Stimulated activated CD8-positive, alpha-beta memory T cell treated with anti-CD3 and anti-CD28 coated beads, Interleukin-7, amount 100 ng/mL, for 4 hours (primary cell): ENCODE measurements at places on chromosomes 5 and 9.
A peak's percentile ranks its signal among the peaks of the same experiment; 100 is the strongest.

DNA sequence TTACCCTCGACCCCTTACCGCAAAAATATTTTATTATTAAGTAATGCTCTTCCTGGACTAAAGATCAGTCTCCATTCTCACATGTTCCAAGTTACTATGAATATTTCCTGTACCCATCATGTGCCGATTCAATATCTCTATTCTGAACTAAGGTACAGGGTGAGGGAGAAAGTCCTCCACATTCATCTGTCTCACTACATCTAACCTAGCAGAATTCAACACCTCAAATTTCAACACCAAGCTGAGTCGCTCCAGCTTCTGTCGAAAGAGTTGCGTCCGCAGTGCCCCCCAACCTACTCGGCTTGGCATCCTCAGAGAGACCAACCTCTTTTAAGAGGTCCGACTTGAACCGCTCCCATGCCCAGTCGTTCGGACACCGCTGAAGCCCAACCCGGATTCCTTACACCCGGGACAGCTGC, 1.0 kb downstream of the CERT1 start:
- DNase-seq = peak; percentile 3

DNA sequence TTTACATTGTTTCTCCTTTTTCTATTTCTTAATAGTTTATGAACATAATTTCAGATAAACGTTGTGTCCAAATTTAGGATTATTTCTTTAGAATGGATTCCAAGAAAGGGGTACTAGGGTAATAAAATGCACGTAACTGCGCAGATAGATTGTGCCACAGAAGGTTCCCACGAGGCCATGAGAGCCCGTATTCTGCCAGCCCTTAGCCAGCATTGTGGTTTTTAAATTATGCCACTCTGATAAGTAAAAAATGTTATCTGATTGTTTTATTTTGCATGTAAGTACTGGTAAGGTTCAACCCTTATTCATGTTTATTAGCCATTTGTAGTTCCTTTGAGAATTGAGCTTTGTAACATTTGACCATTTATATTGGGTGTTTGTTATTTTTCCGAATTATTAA, 88.7 kb downstream of the PRKACG start:
- no peak for DNase-seq

GRCh38 chr9:121294866-121295661, 27.1 kb downstream of the GSN start:
- no peak for DNase-seq

GRCh38 chr9:90331826-90332575, 310.6 kb downstream of the DIRAS2 start:
- DNase-seq = no peak

DNA sequence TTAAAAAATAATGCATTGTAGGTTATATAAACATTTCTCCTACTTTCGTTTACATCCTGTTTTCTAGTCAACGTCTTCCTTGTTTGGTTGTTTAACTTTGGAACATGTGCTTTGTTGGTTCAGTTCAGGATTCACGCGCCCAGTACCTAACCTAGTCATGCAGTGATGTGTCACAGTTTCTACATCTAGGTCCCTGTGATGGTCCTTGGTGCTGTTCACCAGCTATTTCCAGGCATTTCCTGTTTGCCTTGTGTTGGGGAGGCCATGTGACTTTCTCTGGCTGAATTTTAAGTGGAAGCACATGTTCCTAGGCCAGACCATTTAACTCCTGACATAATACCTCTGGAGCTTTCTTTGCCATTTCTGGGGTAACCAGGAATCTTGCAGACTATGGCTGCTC, 292.3 kb downstream of the SMARCA2 start:
- no peak for DNase-seq

GRCh38 chr9:84224246-84224645, 116.3 kb downstream of the SLC28A3 start:
- DNase-seq = no peak

DNA sequence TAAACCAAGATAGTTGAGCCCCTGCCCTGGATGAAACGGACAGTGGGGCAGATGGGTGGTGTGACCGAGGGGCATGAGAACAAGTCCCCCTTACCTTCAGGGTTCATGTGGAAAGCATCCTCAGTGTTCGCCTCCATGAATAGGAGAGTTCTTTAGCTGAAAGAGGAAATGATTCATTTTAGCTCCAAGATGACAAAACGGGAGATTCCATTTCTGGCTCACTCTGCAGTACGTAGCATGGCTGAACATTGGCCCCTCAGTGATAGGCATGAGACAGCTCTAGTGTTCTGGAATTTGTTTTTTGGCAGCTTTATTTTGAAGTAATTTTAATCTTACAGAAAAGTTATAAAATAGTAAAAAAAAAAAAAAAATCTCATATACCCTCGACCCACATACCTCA, 70.2 kb upstream of the AGXT2 start:
- DNase-seq = no peak

GRCh38 chr9:79630521-79631403, 59.0 kb downstream of the TLE4 start:
- no peak for DNase-seq

DNA sequence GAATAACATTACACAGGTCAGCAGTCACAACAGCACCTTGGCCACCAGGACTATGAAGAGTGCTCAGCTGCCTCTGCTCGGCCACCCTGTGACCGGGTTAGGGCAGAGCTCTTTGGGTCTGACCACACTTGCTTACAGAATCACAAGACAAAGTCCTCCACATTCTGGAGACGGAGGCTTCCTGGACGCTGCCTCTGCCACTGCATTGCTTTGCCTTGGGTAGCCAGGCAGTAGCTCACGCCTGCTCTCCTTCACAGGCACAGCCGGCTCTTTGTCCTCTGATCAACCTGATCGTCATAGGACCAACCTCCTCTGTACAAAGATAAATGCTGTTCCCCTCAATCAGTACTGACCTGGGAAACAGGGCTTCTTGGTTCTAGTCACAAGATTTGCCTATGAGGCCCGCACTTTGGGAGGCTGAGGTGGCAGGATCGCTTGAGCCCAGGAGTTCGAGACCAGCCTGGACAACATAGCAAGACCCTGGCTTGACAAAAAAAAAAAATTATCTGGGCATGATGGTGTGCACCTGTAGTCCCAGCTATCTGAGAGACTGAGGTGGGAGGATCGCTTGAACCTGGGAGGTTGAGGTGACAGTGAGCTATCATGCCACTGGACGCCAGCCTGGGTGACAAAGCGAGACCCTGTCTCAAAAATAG, 128.4 kb upstream of the IER5L start:
- no peak for DNase-seq

- no peak for DNase-seq
Observed at GRCh38 chr5:174911118-174911517, 186.7 kb downstream of the MSX2 start.

- DNase-seq = peak; percentile 2
Observed at GRCh38 chr9:69121155-69122081, 52.7 kb upstream of the TJP2 start.

DNA sequence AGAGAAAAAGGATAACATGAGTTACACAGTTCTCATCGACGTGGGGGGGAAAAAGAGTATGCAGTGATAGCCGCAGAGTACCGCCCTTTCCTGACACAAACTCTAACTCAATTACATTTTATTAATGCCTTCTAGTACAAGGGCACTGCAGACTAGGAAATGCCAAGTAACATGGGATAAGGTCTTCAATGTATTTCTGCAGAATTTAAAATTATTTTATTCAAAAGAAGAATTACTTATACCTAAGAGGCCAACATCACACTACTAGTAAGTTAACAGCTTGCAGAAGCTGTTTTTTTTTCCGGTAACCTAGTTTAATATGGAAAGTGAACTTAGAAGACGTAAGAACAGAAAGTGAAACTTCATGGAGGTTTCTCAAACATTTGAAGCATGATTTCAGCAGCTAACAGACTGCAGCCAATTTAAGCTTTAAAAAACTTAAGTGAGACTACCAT, 3.9 kb downstream of the SETX start:
- DNase-seq = no peak

GRCh38 chr5:163248871-163249270, 188.5 kb upstream of the CCNG1 start:
- DNase-seq = no peak

GRCh38 chr5:129912601-129913255, 8.5 kb downstream of the CHSY3 start:
- no peak for DNase-seq

DNA sequence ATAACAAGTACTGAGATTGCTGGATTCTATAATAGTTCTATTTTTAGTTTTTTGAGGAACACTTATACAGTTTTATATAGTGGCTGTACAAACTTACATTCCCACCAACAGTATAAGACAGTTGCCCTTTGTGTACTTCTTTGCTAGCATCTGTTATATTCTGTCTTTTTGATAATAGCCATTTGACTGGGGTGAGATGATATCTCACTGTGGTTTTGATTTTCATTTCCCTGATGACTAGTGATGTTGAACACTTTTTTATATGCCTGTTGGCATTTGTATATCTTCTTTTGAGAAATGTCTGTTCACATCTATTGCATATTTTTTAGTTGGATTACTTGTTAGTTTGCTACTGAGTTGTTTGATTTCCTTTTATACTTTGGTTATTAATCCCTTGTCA, 204.1 kb upstream of the SMC2 start:
- DNase-seq = no peak
